GM13977 (cell line): ENCODE measurements at places on chromosomes 3 and 15.

GRCh38 chr15:72285927-72286516 lies 13.7 kb upstream of the PARP6 start:
- DNase-seq = no peak

DNA sequence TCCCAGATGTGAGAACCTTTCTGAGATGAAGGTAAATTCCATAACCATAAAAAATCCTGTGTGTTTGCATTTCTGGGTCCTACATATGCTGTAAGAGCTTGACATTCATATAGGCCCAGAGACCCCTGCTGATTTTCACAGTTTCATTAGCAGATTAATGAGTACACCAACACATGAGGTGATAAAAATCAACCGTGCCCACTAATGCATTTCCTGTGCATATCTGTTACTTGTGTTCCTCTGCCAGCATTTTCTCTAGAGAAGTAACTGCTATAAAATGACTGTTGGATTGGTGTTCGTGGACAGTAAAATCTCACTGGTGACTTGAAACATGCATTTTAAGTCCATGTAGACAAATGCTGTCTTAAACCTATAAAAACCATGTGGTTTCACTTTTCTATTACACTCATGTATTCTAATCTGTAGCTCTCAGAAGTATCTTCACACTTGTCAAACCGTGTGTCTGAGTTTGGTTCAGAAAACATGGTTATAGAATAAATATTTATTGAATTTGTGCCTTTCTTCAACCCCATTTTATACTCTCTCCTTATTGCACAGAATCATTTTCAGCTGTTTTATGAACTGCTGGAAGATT lies 14.6 kb downstream of the MAP2K5 start:
- no peak for DNase-seq

GRCh38 chr3:131762981-131763564 lies 260.3 kb upstream of the MRPL3 start:
- DNase-seq = no peak

GRCh38 chr15:23998056-23998455 lies 311.0 kb upstream of the NDN start:
- no peak for DNase-seq

DNA sequence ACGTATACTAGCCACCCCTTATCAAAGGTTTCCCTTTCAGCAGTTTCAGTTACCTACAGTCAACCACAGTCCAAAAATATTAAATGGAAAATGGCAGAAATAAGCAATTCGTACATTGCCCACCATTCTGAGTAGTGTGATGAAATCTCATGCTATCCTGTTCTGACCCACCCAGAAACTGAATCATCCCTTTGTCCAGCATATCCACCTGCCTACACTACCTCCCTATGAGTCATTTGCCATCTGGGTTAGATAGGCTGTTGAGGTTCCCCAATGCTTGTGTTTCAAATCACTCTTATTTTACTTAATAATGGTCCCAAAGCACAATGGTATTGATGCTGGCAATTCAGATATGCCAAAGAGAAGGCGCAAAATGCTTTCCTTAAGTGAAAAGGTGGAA lies 15.3 kb upstream of the PHC3 start:
- no peak for DNase-seq

- no peak for DNase-seq
These were observed 74.7 kb downstream of the XXYLT1 start for GRCh38 chr3:195196266-195196665.

- DNase-seq = no peak
These were observed 517.3 kb downstream of the MFSD1 start for GRCh38 chr3:159319156-159319555.

GRCh38 chr15:99076109-99076508 lies 28.8 kb upstream of the SYNM start:
- DNase-seq = no peak

GRCh38 chr3:13069495-13069894 lies 3.7 kb downstream of the IQSEC1 start:
- DNase-seq = peak; percentile 80

GRCh38 chr15:57486833-57487232 lies 104.9 kb upstream of the MYZAP start:
- no peak for DNase-seq

GRCh38 chr3:24222165-24222805 lies 272.4 kb downstream of the THRB start:
- no peak for DNase-seq

GRCh38 chr15:40846841-40847222 lies 3.0 kb downstream of the SPINT1 start:
- DNase-seq = peak; percentile 34

DNA sequence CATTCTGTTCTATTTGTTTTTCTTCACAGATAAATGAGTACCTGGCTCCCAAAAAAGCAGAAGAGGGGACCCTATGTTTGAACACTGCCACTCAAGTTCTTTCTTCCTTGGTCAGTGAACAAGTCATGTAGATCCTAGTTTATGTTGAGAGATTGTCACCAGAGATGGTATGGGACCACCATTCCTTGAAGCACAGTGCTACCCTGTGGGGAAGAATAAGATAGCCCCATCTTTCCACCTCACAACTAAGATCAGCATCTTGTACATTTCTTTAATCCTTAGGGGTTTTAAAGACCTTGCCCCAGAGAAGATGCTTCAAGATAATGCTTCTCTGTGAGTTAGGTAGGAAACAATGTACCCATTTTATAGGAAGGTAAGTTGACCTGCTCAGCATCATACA lies 233.5 kb upstream of the WNT5A start:
- DNase-seq = peak; percentile 50

DNA sequence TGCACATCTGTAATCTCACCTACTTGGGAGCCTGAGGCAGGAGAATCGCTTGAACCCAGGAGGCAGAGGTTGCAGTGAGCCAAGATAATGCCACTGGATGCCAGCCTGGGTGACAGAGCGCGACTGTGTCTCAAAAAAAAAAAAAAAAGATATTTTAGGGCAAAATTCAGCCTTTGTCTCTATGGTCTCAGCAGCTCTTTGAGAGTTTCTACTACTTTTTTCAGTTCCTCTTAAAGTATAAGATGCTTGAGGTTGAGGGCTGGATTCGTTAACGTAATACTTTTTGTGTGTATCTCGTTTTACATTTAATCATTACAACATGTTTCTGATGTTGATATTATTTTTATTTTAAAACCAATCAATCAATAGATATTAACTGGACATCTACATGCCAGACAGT lies 381.2 kb upstream of the TBL1XR1 start:
- DNase-seq = no peak

DNA sequence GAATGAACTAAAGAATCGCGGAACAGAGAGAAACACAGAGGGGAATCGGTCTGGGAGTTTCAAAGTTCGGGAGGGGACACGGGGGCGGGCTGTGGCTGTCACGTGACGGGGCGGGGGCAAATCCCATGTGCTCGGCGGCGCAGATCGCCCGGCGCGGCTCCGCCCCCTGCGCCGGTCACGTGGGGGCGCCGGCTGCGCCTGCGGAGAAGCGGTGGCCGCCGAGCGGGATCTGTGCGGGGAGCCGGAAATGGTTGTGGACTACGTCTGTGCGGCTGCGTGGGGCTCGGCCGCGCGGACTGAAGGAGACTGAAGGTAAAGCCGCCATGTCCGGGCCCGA lies at the start of gene EIF4G1:
TSS of gene EIF4G1 (plus strand) at position 244 of the 337 bp plus-strand sequence. CDS start 1,191 bp downstream, outside the sequence.
- peak; percentile 99 for DNase-seq

GRCh38 chr15:75779504-75779903 lies 63.7 kb upstream of the UBE2Q2 start:
- no peak for DNase-seq

DNA sequence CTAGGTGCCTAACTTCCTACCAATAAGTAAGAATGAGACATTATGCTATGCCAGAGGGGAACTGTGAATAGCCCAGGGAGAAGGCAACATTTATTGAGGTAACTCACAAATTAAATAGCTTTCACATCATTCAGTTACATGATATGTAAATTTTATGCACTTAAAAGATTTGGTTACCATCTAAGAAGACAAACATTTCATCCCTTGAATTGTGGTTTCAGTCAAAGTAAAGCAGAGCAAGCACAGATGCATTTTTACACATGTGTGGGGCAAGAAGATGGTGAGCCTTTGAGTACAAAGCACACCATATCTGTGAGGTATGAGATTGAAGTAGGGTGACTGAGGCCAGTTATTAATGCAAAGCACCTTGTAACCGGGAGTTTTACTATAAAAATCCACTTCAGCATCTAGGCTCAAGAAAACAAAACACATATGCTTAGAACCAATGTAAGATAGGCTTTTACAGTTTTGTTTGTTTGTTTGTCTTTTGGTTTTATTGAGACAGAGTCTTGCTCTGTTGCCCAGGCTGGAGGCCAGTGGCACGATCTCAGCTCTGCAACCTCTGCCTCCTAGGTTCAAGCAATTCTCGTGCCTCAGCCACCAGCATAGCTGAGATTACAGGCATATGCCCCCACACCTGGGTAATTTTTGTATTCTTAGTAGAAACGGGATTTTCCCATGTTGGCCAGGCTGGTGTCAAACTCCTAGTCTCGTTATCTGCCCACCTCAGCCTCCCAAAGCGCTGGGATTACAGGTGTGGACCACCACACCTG lies 3.5 kb downstream of the PLSCR2 start:
- no peak for DNase-seq

GRCh38 chr3:14431452-14431916 lies 29.1 kb downstream of the SLC6A6 start:
- DNase-seq = no peak

GRCh38 chr3:63565220-63565619 lies 87.3 kb upstream of the SNTN start:
- DNase-seq = no peak

- DNase-seq = peak; percentile 22
These were observed 378.2 kb upstream of the AZI2 start for GRCh38 chr3:28726840-28727239.

DNA sequence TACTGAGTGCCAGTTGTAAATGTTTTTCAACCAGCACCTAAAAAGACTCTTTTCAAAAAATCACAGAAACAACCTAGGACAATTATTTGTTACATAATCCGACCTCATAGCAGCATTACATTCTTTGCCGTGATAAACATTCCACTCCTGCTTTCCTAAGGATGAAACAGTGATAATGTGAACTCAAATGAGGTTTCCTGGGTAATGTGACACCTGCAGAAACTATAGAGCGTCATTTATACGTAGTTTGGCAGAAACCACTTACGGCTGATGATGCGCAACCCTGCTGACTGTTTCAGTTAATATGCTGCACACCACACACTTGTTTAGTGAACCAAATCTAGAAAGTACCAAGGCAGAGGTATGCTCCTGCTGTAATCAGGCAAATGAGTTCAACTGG lies 55.8 kb downstream of the SEMA6D start:
- no peak for DNase-seq

GRCh38 chr3:123295901-123296250 lies 94.1 kb downstream of the SEC22A start:
- no peak for DNase-seq

GRCh38 chr3:188818282-188818681 lies 353.5 kb upstream of the TPRG1 start:
- DNase-seq = no peak

- no peak for DNase-seq
These were observed 75.8 kb downstream of the LRIG1 start for GRCh38 chr3:66425032-66425431.

DNA sequence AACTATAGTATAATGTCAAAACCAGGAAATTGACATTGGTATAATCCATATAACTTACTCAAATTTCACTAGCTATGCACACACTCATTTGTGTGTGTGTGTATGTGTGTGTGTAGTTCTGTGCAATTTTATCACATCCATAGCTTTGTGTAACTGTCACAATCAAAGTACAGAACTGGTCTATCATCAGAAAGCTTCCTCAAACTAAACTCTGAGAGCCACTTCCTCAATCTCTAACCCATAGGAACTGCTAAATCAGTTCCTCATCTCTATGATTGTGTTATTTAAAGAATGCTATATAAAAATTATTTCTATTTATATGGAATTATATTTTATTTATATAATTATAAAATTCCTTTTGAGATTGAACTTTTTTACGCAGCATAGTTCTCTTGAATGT lies 18.1 kb downstream of the LNP1 start:
- no peak for DNase-seq

GRCh38 chr15:48939648-48940047 lies 24.1 kb downstream of the SHC4 start:
- DNase-seq = no peak

DNA sequence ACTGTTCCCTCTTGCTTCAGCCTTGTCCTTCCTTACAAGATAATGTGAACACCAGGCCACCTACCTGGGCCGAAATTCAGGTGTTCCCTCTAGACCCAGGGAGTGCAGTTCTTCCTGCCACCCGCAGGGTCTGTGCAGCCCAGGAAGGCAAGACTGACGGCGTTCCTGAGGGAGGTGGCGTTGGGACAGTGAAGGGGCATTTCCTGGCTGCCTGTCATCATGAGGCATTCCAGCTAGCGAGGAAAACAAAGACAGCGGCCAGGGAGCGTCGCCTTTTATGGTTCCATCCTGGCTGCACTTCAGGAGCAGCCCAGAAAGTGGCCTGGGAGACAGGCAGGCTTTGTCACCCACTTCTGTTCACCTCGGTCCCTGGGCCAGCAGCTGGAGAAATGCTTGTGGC lies 84.8 kb upstream of the WNT5A start:
- no peak for DNase-seq

GRCh38 chr3:157119369-157119951 lies 40.5 kb downstream of the CCNL1 start:
- DNase-seq = no peak

GRCh38 chr3:191774485-191774884 lies 313.5 kb downstream of the PYDC2 start:
- no peak for DNase-seq

- no peak for DNase-seq
These were observed 20.3 kb downstream of the SETMAR start for GRCh38 chr3:4323246-4324027.

- DNase-seq = no peak
These were observed 85.7 kb downstream of the C3orf70 start for GRCh38 chr3:185067173-185067572.
